ENCODE measurements at places on chromosomes 16 and 17. TPM values are rescaled to one million over a fixed set of nuclear protein-coding genes. Genes with fewer than 3 reads are reported as not detected.

DNA sequence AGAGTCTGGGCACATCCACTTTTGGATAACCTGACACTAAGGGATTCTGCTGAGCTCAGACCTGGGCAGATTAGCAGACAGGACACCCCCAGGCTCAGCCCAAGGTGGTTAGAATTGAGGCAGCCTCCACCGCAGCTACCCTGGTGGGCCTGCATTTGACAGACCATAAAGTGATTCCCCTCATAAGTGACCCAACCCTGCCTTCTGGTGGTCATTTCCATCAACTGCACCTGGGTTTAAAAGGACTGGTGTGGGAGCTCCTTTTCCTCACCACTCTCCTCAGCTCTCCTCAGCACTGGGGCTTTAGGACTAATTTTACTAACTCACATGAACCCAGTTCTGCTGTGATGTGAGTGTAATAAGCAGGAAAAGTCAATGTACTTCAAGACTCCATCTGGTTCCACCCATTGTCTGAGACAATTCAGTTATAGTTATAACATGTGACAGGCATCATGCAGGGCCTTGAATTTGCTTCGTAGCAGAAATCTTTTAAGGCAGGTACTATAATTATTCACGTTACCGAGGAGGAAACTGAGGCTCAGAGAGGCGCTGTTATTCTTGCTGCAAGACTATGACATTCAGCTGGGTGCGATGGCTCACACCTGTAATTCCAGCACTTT, 42.5 kb downstream of the MYH3 start:
- peaks cover 4% of the 10 kb centered on the region for H3K27me3 ChIP-seq
- no peak overlapping the region for H3K27ac ChIP-seq
- H3K36me3 ChIP-seq = no peaks in the 10 kb centered on the region
- no peak overlapping the region for H3K4me3 ChIP-seq
- DNase-seq = peak; percentile 54
- H3K4me1 ChIP-seq = no peaks in the 10 kb centered on the region

- no peaks in the 10 kb centered on the region for H3K27me3 ChIP-seq
- peaks cover 24% of the 10 kb centered on the region for H3K4me1 ChIP-seq
- H3K4me3 ChIP-seq = peak overlapping the region; percentile 89
- H3K27ac ChIP-seq = peak overlapping the region; percentile 100
- peaks cover 27% of the 10 kb centered on the region for H3K36me3 ChIP-seq
- peak; percentile 62 for DNase-seq
Measured at GRCh38 chr17:75288770-75289114, 491 bp downstream of the SLC25A19 start.

- H3K4me3 ChIP-seq = no peak overlapping the region
- no peak overlapping the region for H3K27ac ChIP-seq
- DNase-seq = no peak
- peaks cover 2% of the 10 kb centered on the region for H3K27me3 ChIP-seq
- H3K4me1 ChIP-seq = no peaks in the 10 kb centered on the region
Measured at GRCh38 chr17:66002063-66002585, 189.8 kb downstream of the CEP112 start.

GRCh38 chr17:70011750-70012149, 63.3 kb upstream of the KCNJ16 start:
- peaks cover 1% of the 10 kb centered on the region for H3K27me3 ChIP-seq
- no peaks in the 10 kb centered on the region for H3K36me3 ChIP-seq
- DNase-seq = no peak
- no peaks in the 10 kb centered on the region for H3K4me1 ChIP-seq

DNA sequence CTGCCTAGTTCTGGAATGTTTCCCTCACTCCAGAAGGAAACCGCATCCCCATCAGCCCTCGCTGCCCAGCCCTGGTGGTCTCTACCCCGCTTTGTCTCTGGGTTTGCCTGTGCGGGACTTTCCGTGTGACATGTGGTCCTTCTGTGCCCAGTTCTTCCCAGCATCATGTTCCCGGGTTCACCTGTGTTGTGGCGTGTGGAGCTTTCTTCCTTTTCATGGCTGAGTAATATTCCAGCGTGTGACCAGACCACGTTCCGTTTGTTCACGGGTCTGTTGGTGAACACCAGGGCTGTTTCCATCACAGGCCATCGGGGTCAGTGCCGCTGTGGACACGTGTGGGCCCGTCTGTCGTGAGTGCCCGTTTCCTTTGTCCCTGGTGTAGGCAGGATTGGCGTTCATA, 32.1 kb downstream of the CACNA1H start:
- no peaks in the 10 kb centered on the region for H3K4me1 ChIP-seq
- H3K36me3 ChIP-seq = no peaks in the 10 kb centered on the region
- H3K27ac ChIP-seq = no peak overlapping the region
- no peak overlapping the region for H3K4me3 ChIP-seq
- no peak for DNase-seq

SLC6A4 gene
- total RNA-seq = not detected

RNF167 gene
- 152 TPM for total RNA-seq

ACSM5 gene
- total RNA-seq = not detected

MAZ gene
- total RNA-seq = 380 TPM

PYDC1 gene
- total RNA-seq = not detected
